Ammon's horn (tissue), 1 donor: ENCODE measurements at places on chromosomes 2 and 18.

- no peak for DNase-seq
Observed at GRCh38 chr18:49531678-49532153, 30.1 kb upstream of the LIPG start.

DNA sequence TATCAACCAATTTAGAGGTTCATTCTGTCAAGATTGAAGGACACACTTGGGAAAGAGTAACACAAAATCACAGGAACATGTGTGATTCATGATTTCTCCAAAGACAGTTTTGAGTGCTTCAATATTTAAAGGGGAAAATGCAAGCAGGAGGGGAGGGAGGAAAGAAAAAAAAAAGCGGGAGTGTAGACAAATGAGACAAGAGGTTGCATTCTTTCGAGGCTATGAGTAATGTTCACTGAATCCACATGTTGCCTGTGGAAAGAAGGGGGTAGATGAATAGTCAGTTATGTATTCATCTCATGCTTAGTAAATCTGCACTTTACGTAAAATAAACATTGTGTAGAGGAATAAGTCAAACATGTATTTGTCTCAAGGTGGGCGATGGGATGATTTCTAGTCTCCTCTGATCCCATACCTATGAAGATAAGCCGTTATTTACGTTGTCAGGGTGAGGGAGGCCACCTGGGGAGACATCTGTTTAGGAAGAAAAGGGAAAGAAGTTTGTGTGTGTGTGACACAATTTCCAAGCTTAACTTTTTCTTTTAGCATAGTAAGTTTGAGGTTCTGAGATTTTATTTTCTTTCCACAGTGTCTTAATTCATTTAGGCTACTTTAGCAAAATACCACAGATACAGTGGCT is 211.0 kb upstream of the ZC3H15 start:
- no peak for DNase-seq

GRCh38 chr2:10721396-10722251 is at the start of gene ATP6V1C2:
Gene ATP6V1C2, plus strand, starts transcription at chr2:10721630. Its CDS starts 1,220 bp downstream, at chr2:10722850.
- DNase-seq = no peak

DNA sequence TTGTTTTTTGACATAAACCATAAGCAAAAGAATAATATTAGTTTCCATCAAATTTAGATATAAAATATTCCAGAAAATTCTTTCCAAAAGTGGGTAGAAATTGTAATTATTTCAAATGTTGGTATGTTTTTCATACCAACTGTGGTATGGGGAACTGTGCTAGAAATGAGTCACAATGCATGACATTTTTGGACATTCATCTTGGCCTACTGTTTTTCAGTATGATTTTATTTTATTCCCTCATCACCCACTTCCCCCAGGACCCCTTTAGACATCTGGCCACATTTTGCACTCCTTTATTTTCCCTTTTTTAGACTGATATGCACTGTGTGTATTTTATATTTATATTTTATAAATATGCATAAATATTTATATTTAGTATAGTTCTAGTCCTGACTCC is 97.1 kb downstream of the DPP4 start:
- DNase-seq = no peak

DNA sequence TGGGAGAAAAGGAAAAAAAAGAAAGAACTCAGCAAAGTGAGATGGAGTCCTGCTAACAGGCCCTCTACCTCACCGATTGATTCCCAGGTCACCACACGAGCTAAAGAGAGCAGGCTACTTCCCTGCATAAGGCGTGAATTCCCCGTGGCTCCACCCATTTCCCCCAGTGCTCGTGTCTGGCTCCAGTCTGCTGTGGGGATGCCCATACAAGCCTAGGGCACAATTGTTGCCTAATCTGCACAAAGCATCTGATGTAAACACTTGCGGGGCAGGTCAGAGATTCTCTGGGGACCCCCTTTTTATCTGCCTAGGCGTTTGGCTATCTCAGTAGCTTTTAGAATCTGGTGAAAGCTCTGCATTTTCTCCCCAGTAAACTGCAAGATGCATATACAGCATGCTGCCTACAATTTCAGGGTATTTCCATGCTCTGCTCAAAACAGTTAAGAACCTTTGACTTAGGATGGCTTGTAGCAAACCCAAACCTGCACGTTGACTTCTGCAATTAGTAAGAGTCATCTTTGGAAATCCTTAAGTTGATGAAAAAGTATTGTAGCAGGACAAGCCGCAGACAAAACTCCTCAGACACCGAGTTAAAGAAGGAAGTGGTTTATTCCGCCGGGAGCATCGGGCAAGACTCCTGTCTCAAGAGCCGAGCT is 34.8 kb downstream of the MYO3B start:
- DNase-seq = no peak
